Body of pancreas (tissue), 4 donors: ENCODE measurements at places on chromosomes 7 and 10. TPM values are rescaled to one million over a fixed set of nuclear protein-coding genes. Genes with fewer than 3 reads are reported as not detected.

DNA sequence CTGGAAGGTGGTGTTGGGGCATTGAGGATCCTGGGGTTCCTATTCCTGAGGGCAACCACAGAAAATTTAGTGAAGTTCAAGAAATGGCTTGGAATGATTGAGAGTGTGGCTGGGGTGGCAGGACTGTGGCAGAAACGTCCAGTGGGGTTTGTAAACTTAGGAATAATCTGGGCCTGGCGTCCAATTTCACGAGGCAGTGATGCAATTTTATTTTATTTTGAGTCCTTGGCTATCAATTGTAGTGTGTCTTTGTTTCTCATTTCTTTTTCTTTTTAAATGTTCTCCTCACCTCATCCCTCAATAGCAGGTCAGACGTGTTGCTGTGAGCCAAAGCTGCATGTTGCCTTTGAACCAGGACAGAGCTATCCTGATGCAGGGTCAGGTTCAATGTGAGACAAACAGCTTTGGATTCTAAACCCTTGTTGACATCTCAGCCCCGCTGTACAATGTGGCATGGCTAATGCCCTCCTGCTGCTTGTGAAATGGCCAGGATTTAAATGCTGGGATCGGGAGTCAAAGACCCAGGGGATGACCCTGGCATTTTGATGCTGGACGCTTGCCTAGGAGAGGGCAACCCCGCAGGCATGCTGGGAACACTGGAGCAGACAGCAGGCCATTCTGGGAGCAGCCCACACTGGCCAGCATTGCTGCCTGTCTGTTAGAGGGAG is 64.8 kb downstream of the RBM20 start:
- DNase-seq = no peak

Gene ANKRD1
- 0.52 TPM for total RNA-seq

- DNase-seq = peak; percentile 35
Observed at GRCh38 chr10:75293446-75293820, 57.7 kb upstream of the COMTD1 start.

DNA sequence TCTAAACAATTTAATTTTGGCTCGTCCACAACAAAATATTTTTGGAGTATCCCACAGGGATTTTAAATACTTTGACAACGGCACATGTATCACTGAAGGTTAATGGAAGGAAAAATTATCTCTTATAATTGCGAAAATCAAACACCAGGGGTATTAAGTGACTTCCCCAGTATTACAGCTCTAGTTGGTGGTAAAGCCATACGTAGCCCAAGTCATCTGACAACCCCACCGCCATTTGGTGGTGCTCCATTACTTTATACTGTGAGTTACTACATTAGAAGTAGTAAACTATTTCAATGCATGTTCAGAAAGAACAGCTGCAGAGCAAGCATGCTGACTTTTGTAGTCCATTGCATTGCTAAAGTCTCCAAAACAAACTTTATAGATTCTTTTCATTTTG is 179.7 kb downstream of the HGF start:
- no peak for DNase-seq

DNA sequence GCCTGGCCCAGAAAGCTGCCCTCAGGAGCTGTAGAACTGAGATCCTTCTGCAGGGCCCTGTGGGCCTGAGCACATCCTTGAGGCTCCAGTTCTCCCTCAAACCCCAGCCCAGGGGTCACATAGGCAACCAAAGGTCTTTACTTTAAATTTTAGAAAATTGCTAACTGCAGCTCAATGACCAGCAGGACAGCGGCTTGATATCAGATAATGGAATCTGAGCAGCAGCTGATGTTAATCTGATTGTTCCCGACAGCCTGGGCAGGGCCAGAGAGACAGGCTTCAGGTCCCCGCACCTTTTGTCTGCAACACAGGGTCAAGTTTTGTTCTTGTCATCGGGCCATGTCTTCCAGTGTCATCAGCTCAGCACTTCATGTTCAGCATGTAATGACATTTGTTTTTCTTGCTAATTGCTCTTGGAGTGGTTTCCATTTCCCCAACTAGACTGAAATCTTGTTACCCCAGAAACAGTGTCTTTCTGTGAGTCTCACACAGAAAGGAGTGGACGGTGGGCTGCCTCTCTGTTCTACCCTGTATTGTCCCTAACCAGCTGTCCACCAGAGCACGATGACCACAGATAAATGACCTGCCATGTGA is 91.0 kb downstream of the PAXIP1 start:
- DNase-seq = no peak

- DNase-seq = no peak
Observed at GRCh38 chr7:123787220-123788007, 38.6 kb upstream of the WASL start.

- no peak for DNase-seq
Observed at GRCh38 chr7:131600085-131600881, 43.9 kb upstream of the PODXL start.

DNA sequence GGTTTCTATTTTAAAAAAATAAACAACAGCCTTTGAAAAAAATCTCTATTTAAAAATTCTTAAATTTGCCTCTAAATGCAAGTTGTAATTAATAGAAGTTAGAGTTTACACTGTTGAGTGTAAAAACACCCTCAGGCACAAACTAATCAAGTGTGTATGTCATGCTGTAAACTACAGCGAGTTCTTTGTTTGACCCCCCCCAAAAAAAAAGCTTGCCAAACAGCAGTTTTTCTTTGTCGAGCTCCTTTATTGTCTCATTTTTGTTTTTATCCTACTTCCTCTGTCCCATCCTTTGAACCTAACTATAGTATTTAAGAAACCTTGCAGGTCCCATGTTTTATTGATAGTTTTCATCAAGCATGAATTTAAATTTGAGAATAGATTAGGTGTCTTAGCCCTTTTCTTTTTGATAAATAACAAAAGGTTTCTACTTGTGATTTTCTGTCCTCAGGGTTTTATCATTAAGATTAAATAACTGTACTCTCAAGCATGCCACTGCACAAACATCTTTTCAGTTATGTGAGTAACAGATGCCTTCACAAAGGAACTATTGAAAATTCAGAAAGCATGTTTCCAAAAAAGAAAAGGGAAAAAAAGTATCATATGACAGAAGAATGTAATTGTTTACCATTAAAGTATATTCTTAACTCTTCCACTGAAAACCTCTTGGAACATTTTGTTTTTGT is 176.0 kb downstream of the ARID5B start:
- no peak for DNase-seq

Gene GNA12
- 12.2 TPM for total RNA-seq

DNA sequence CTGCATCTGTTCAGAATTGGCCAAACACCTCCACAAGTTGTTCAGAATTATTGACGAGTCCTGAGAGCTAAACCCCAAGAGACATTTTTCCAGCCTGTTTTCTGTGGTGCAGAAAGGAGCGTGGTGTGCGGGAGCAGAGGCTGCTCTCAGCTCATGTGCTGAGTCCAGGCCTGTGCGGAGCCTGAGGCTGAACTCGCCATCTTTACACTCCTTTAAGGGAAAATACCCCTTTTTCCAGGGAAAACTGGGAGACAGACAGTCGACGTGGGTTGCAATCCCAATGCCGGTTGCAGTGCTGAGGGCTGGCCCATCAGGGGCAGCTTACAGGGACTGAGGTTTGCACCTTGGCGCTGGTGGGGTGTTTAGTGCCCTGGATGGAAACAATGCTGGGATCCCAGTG is 112.2 kb downstream of the ADARB2 start:
- DNase-seq = no peak

Gene SPDYE1
- not detected for total RNA-seq

Gene JAZF1
- total RNA-seq = 4.9 TPM

Gene JMJD1C
- 91.8 TPM for total RNA-seq

GRCh38 chr7:117972606-117973005 is 99.4 kb upstream of the CTTNBP2 start:
- no peak for DNase-seq
